Kidney (tissue), 22 donors: ENCODE measurements at places on chromosomes 3 and 15. TPM values are rescaled to one million over a fixed set of nuclear protein-coding genes. Genes with fewer than 3 reads are reported as not detected.

DNA sequence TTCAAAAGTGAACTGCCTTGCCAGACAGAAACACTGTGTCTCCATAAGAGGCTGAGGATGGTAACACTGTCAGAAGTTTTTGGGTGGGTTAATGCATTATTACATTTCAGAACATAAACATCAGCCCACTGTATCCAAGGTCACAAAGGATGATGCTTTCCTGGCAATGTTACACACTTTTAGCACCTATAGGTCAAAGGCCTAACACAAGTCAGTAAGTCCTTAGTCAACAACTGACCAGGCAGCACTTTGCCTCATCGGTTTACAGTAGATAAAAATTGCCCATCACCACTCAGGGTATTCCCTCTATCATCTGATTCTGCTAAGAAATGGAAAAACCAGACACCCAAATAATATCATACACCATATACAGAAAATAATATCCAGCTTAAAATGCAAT lies 98.4 kb downstream of the CTNNB1 start:
- DNase-seq = no peak

DNA sequence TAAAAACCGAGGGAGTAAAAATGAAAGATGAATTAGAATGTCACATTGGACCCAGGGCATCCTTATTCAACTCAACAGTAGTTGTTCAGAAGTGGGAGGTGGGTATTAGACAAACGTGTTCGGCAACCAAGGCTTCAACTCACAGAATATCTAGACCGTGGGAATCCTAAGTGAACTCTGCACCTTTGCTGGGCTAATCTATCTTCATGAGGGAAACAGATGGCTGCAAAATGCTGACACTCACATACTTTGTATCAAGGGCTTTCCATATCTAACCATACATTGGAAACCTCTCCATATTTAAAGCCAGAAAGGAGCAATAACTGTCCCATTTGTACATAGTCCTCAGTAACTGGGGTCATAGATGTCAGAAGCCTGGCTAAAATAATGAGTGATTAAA lies 20.9 kb downstream of the PLSCR1 start:
- DNase-seq = no peak

- DNase-seq = no peak
Measured at GRCh38 chr3:141071681-141072260, 20.6 kb downstream of the SPSB4 start.

FBXO40 gene
- not detected for polyA plus RNA-seq
